ENCODE measurements at places on chromosomes 11 and 22.

- DNase-seq: no peak
Observed at GRCh38 chr22:39825661-39826102, 67.9 kb downstream of the ENTHD1 start.

GRCh38 chr22:43243324-43243723, 56.4 kb upstream of the TTLL12 start:
- DNase-seq: no peak

DNA sequence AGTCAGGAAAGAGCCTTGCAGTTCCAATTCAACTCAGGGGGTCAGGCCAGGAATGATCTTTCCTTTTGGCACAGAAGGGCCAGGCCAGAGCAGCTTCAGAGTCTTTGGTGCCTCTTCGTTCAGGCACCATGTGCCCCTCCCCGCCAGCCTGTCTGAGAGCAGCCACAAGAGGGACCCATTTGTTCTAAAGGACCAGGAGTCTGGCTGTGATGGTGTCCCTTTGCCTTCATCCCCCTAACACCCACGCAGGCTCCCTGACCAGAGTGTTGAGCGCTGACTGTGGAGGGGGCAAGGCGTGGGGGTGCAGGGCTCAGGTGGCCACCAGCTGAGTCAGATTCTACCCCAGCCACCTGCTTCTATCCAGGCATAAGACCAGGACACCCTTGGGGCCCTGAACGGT, 156.4 kb downstream of the TTC17 start:
- no peak for DNase-seq

GRCh38 chr11:16013649-16014275, 342.6 kb downstream of the SOX6 start:
- no peak for DNase-seq

DNA sequence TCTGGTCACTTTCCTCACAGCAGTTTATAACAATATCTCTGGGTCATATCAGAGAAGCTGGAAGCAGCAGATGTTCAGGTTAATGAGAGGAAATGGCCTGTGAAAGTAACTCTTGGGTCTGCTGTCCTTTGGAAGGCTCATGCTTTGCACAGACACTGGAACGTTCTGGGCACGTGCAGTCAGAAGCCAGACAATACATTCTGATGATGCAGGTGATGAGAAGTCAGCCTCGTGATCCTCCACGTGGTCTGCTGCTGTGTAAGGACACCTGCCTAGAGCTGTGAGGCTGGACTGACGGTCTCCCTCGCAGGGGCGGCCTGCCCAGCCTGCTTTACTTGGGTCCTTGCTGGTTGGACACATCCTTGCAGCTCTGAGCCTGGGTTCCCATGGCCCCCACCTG, 18.8 kb upstream of the ADORA2A start:
- no peak for DNase-seq

DNA sequence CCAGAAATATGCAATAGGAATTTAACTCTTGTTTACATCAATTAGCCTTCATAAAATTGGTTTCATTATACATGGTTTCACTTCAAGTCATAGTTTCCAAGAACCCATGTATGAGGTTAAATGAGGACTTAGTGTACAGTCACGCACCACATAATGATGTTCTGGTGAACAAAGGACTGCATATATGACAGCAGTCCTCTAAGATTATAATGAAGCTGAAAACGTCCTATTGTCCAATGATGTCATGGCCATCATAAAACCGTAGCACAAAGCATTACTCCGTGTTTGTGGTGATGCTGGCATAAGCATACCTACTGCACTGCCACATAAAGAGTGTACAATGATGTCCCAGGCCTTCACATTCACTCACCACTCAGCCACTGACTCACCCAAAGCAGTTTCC, 31.1 kb downstream of the SMCO4 start:
- no peak for DNase-seq

- no peak for DNase-seq
Observed at GRCh38 chr11:10601837-10602236, 33.4 kb upstream of the LYVE1 start.

DNA sequence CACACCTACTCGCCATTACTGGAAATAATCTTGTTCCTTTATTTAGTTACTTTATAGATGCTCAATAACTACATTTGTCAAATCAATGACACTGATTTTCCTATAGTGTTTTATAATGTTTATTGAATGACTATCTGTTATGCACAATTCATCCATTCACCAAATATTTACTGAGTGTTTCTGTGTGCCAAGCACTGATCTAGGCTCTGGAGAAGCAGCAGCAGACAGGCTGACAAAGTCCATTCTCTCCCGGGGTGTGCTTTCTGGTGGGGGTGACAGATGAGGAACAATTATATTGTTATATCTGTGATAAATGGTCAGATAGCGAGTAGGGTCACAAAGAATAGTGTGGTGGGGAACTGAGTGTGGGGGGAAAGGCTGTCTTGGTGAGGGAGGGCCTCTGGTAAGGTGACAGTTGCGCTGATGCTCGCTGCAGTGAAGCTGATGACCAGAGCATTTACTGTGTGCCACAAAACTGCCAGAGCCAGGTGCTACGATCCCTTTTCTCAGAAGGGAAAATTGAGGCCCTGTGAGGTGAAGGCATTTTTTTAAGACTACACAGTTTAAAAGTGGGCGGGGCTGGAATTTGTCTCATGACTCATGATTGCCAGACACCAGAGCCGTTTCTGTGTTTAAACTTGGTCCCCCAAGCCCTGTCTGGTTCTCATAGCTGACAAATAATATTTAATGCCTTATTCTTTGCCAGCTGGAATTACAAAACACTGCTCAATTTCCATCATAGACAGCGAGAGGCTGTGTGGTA, 10.2 kb downstream of the PACS1 start:
- peak; percentile 57 for DNase-seq

- DNase-seq: no peak
Observed at GRCh38 chr11:122686111-122686510, 30.6 kb downstream of the UBASH3B start.

DNA sequence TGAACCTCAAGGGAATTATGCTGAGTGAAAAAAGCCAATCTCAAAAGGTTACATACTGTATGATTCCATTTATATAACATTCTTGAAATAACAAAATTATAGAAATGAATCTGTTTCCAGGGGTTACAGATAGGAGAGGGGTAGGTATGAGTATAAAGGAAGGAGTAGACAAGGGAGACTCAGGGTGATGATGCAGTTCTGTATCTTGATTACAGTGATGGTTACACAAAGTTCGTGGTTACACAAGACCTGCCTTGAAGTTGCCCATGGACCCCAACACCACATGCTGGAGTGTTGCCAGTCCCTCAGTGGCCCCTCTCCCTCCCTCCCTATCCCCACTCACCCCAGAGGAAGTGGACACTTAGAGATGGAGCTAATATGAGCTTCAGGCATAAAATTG, 20.3 kb downstream of the STK33 start:
- DNase-seq: no peak

- no peak for DNase-seq
Observed at GRCh38 chr22:49951000-49951677, 9.4 kb upstream of the PIM3 start.

DNA sequence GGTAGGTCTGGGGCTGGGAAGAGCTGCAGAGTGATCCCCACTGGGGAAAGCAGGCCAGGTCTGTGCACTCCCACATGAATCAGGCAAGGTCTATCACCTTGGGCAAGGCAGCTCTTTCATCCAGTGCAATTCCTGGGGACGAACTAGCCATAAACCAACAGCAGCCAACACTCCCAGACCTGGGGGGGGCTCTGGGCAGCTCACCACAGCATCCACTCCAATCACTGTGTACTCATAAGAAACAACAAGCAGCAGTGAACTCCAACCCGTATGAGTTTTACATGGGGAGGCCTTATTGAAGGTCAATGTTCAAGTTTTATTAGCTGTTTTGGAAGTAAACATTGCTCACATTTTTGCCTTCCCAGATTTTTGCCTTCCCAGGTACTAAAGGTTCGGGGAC, 157.4 kb upstream of the NAV2 start:
- no peak for DNase-seq

GRCh38 chr11:61418136-61418535, 11.6 kb downstream of the CPSF7 start:
- no peak for DNase-seq

DNA sequence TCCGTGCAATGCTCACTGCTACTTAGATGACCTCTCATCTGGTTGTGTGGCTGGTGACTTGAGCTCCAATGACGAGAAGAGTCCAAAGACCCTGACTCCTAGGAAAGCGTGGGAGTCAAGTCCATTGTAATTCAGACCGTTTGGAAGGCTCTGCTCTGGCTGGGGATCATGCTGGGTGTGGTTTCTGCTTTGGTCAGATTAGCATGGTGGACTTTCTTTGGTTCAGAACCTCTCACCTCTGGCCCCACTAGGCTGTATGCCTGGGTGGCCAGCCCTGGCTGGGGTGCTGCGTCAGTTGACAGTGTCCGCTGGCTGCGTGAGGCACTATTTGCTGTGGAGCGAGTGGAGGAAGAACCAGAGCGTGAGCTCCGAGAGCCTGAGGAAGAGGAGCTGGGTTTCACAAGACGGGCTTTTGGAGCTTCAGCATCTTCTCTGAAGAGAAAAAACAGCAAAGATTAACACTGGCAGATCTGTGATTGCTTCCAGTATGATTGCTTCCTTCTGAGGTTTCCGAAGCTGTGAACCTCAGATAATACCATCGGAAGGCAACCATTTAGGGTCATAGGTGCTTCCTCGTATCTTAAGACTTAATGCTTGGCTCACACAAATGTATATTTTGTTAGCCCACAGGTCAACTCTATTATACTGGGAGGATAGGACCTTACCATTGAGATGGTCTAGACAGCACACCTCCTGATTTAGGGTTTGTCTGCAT, 11.6 kb upstream of the HSPA8 start:
- no peak for DNase-seq

DNA sequence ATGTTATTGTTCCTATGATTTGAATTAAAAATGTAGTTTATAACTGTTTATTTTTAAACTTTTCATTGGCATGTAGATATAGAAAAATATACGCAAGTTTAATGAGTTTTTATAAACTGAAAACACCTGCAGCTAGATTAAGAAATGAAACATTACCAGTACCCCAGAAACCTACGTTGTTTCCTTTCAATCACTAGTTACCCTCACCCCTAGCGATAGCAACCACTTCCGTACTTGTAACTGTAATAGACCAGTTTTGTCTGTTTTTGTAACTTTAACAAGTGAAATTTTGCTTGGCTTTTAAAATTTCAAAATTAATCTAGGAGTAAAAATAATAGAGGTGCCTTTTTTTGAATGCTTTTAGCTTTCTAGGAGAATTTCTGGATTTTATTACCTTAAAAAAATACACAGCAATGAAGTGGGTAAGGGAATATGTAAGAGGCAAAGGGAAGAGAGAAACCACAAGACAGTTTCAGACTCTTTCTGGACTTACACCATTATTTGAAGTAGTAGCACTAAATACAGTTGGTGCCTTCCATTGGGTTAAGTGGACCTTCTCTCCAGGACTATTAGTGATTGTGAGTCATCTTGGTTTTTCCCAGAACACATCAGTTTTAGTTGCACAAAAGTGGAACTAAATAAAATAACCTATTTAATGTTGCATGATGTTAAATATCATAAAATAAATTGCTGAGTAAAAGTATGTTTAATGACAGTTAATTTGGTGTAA, 18.7 kb upstream of the NAT10 start:
- DNase-seq: no peak

GRCh38 chr11:47272706-47273105, 2.8 kb downstream of the MADD start:
- no peak for DNase-seq

- no peak for DNase-seq
Observed at GRCh38 chr11:36577859-36578258, 10.1 kb downstream of the RAG1 start.

DNA sequence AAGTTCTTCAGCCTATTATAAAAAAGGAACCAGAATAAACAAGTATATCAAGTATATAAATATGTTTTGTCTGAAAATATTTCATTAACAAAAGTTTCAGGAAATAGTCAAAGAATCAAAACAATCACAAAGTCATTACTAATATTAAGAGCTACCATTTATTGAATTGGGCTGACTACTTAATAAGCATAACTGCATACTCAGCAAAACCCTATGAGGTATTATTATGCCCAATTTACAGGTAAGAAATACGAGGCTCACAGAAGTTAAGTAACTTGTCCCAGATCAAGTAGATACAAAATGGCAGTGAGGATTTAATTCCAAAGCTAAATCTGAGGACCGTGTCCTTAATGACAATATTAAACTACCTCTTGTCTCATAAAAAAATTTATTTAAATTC, 52.2 kb downstream of the EIF3M start:
- DNase-seq: no peak

DNA sequence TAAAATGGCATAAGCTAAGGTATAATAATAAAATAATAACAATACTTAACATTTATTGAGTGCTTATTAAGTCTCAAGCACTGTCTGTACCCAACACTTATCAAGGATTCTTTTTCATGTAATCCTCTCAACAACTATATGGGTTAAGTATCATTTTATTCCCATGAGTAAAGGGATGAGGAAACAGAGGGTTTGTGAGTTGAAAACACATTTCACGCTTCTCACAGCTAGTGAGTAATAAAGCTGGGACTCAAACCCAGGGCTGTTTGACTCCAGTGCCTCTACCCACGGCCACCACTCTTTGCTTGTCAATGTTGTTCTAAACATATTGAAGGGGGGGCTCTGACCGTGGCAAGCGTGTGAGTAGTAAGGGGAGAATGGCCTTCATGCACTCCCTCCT, 8.7 kb downstream of the CD3E start:
- no peak for DNase-seq

- DNase-seq: no peak
Observed at GRCh38 chr11:69828971-69829344, 9.7 kb upstream of the FGF3 start.

GRCh38 chr11:9617940-9618339, 44.5 kb downstream of the WEE1 start:
- no peak for DNase-seq

DNA sequence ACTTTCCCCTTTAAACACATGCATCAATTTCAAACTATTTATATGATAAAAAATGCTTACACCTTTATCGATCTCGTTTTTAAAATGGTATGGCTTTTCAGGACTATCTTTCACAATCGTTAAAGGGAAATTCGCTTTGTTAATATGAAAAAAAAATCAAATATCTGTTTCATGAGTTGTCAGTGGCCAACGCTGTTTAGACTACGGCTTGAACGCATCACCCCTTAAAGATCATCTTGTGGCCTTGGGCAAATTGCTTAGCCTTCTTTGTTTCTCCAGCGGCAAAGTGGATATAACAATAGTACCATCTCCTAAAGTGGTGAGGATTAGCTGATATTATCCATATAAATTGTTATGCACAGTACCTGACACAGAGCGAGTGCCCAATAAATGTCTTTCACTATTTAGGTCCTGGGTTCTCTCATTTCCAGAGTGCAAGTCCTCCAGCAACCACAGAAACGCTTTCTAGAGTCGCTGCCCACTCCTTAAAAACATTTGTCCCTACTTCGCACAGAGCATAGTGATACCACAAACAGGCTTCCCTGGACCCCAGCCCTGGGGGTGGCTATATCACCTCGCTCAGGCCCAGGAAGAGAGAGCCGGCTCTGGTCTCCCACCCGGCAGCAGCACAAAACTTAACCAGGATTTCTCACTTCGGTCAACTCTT, 904 bp downstream of the SLC35F2 start:
- no peak for DNase-seq

DNA sequence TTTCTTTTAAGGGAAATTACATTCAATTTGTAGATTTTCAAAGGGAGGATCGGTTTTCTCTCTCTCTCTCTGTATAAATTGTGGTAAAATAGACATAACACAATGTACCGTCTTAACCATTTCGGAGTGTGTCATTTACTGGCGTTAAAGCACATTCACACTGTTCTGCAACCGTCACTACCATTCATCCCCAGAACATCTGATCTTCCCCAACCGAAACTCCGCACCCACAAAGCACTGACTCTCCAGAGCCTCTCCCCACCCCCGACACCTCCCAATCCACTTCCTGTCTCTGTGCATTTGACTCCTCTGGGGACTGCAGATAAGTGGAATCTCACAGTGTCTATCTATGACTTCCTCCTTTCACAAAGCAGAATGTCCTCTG, 15.9 kb upstream of the GRAMD4 start:
- DNase-seq: peak; percentile 44

All from activated CD4-positive, alpha-beta T cell treated with anti-CD3 and anti-CD28 coated beads for 24 hours (primary cell).